ENCODE measurements at places on chromosomes 11 and 22.

DNA sequence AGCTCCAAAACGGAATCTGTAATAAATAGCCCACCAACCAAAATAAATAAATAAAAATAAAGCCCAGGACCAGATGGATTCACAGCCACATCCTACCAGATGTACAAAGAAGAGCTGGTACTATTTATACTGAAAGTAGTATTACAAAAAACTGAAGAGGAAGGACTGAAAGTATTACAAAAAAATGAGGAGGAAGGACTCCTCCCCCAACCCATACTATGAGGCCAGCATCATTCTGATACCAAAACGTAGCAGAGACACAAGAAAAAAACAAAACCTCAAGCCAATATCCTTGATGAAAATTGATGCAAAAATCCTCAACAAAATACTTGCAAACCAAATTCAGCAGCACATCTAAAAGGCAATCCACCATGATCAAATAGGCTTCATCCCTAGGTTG is 65.4 kb downstream of the CYP2R1 start:
- no peaks in the 10 kb centered on the region for H3K4me1 ChIP-seq
- H3K36me3 ChIP-seq, result peaks cover 59% of the 10 kb centered on the region
- no peak for DNase-seq
- no peak overlapping the region for H3K27ac ChIP-seq

- peaks cover 14% of the 10 kb centered on the region for H3K36me3 ChIP-seq
- H3K27me3 ChIP-seq, result peaks cover 16% of the 10 kb centered on the region
- H3K4me3 ChIP-seq, result no peak overlapping the region
- peaks cover 28% of the 10 kb centered on the region for H3K4me1 ChIP-seq
These were observed 4.8 kb downstream of the ATG16L2 start for GRCh38 chr11:72818971-72819370.

DNA sequence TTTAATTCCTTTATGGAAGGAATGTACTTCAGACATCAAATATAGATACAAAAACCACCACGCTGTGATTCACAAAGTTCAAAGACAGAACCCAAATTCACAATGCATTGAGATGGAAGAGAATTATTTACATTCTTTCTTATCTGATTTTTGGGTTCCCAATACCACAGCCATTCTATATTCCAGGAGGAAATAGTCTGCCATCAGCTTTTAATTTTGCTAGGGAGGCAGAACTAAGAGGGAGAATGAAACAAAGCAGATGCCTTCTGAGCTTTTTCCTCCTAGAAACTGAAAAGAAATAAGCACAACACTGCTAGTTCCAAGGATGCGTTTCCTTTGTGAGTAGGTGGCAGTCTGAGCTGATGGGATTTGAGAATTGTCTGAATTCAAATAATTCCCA is 283.0 kb upstream of the NARS2 start:
- no peak for DNase-seq
- no peaks in the 10 kb centered on the region for H3K4me1 ChIP-seq
- H3K27me3 ChIP-seq, result no peaks in the 10 kb centered on the region
- H3K36me3 ChIP-seq, result peaks cover 82% of the 10 kb centered on the region
- no peak overlapping the region for H3K27ac ChIP-seq

GRCh38 chr22:37273126-37273845 is 9.0 kb upstream of the CYTH4 start:
- DNase-seq, result no peak
- H3K27ac ChIP-seq, result no peak overlapping the region
- H3K27me3 ChIP-seq, result peaks cover 31% of the 10 kb centered on the region

DNA sequence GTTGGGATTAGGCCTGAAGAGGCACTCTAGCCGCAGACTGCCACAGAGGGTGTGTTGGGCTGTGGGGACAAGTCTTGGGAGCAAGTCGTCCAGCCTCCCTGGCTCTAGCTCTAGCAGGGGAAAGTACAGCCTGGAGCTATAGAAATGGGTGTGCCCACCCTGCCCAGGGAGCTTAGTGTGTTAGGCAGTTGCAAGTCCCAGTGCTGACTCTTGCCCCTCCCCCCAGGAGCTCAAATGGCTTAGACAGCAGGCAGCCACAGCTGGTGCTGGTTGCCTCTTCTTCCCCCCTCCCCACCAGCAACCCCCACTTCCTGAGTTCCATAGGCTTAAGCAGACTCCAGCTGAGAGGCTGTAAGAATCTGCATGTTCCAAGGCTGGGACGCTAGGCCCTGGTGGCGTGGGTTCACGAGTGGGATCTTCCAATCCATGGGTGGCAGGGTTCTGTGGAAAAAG is 61.2 kb downstream of the GUCY1A2 start:
- DNase-seq, result peak; percentile 4
- H3K27ac ChIP-seq, result no peak overlapping the region
- no peaks in the 10 kb centered on the region for H3K36me3 ChIP-seq
- H3K4me1 ChIP-seq, result peaks cover 24% of the 10 kb centered on the region
- no peaks in the 10 kb centered on the region for H3K27me3 ChIP-seq

- no peak for DNase-seq
- peaks cover 11% of the 10 kb centered on the region for H3K4me1 ChIP-seq
- H3K27me3 ChIP-seq, result peaks cover 3% of the 10 kb centered on the region
These were observed 19.5 kb upstream of the TAB1 start for GRCh38 chr22:39379756-39380730.

DNA sequence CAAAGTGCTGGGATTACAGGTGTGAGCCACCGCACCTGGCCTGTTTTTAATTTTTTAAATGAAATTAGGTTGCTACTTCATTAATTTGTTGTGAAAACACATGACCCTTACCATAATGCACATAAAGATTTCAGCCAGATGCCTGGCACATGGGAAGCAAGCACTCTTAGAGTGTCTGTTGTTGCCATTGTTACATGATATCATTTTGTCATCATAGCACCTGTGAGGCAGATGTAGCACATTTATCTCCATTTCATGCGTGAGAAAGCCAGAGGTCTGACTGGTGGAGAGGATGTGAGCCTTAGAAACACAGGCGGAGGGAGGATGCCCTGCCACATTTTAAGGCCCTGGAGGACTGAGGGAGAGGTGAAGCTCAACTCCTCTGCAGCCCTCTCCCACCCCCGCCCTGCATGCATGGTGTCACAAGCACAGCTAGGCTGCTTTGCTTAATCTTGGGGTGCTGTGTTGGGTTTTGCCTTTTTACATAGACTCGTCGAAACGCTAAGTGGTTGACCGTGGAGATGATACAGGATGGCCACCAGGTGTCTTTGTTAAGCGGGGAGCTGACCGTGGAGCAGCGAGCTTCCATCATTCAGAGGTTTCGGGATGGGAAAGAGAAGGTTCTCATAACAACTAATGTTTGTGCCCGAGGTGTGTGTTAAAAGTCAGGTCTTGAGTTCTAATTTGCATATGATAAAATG is 14.0 kb downstream of the DDX25 start:
- peaks cover 31% of the 10 kb centered on the region for H3K27me3 ChIP-seq
- peaks cover 6% of the 10 kb centered on the region for H3K4me1 ChIP-seq
- H3K4me3 ChIP-seq, result no peak overlapping the region
- DNase-seq, result no peak
- H3K27ac ChIP-seq, result no peak overlapping the region
- no peaks in the 10 kb centered on the region for H3K36me3 ChIP-seq

GRCh38 chr11:2142762-2143202 is 3.6 kb upstream of the IGF2 start:
- no peak overlapping the region for H3K27ac ChIP-seq
- peaks cover 85% of the 10 kb centered on the region for H3K27me3 ChIP-seq

- H3K27ac ChIP-seq, result no peak overlapping the region
- H3K4me1 ChIP-seq, result peaks cover 18% of the 10 kb centered on the region
- H3K4me3 ChIP-seq, result no peak overlapping the region
- peaks cover 52% of the 10 kb centered on the region for H3K27me3 ChIP-seq
These were observed 17.4 kb upstream of the PRAME start for GRCh38 chr22:22576244-22576988.

GRCh38 chr22:20319041-20319744 is 667 bp downstream of the DGCR6L start:
- DNase-seq, result peak; percentile 38
- no peaks in the 10 kb centered on the region for H3K36me3 ChIP-seq
- H3K27ac ChIP-seq, result no peak overlapping the region
- peaks cover 4% of the 10 kb centered on the region for H3K27me3 ChIP-seq
- H3K4me3 ChIP-seq, result peak overlapping the region; percentile 90

GRCh38 chr11:2664376-2664775 is 35.4 kb downstream of the KCNQ1OT1 start:
- H3K36me3 ChIP-seq, result peaks cover 99% of the 10 kb centered on the region
- no peak overlapping the region for H3K4me3 ChIP-seq
- peaks cover 5% of the 10 kb centered on the region for H3K4me1 ChIP-seq
- H3K27ac ChIP-seq, result no peak overlapping the region
- H3K27me3 ChIP-seq, result peaks cover 4% of the 10 kb centered on the region
- DNase-seq, result no peak

Measured in nephron progenitor cell (in vitro differentiated cells).